Stimulated activated CD8-positive, alpha-beta memory T cell treated with anti-CD3 and anti-CD28 coated beads, Interleukin-15, amount 100 ng/mL, for 4 hours (primary cell): ENCODE measurements at places on chromosomes 5 and 9.

- DNase-seq = no peak
These were observed 230.9 kb upstream of the MSX2 start for GRCh38 chr5:174493530-174493929.

- no peak for DNase-seq
These were observed 210.9 kb downstream of the C9orf152 start for GRCh38 chr9:109996936-109997580.

DNA sequence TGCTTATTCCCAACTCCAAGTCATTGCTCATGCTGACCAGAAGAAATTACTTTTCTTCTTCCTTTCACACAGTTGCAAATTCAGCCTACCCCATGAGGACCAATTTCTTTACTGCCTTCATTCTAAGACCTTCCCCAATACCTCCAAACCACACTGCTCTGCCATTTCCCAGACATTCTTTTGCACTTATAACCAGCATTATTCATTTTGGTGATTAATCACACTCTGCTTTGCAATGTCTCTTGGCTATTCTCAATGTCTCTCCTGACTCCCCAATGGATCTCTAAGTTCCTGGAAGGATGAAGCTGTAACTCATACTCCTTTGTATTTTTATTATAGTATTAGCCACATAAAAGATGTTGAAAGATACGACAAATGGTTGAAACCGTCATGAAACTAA, 105.7 kb upstream of the RANBP3L start:
- DNase-seq = no peak

DNA sequence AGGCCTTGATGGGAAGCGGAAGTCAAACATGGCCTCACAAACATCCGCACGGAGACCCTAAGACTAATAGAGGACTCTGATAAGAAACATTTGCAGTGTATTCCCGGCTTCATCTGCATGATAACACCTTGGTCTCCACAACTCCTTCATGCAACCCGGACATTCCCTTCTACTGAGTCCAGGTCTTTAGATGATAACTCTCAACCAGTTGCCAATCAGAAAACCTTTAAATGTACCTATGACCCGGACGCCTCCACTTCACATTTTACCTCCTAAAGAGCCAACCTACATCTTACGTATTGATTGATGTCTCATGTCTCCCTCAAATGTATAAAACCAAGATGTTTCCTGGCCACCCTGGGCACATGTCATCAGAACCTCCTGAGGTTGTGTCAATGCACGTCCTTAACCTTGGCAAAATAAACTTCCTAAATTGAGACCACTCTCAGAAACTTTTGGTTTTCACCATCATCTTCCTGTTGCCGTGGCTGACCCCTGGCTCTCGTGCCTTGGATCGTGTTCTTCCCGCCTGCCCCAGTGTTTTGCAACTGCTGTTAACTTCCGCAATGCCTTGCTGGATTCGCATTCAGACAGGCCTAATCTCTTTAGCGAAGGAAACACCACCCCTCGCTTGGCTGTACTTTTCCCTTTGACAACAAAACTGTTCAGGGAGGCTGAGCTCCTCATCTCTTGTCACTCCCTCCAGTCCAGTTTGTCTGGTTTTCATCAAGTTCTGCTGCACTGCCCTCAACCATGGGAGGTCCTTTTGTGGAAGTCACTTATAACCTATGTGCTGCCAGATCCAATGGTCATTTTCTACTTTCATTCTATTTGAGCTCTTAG, 1.1 kb upstream of the DAP start:
- DNase-seq = no peak

- no peak for DNase-seq
These were observed 34.0 kb upstream of the SLC28A3 start for GRCh38 chr9:84374516-84374915.

DNA sequence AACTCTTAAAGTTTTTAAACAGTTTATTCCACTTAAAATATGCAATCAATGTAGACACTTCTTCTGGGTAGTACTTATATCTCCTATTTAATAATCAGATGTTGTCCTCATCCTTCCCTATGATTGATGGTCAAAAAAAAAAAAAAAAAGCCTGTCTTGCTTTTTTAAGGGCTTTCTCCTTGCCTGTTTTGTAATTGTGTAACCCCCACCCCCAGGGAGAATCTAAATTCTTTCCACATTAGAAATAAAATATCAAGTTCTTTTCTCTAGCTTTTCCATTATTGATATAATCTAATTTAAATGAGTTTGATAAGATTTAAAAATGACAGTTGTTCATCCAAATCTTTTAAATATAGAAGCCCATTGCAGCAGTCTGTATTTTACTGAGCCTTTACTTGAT, 119.7 kb downstream of the CHSY3 start:
- no peak for DNase-seq

DNA sequence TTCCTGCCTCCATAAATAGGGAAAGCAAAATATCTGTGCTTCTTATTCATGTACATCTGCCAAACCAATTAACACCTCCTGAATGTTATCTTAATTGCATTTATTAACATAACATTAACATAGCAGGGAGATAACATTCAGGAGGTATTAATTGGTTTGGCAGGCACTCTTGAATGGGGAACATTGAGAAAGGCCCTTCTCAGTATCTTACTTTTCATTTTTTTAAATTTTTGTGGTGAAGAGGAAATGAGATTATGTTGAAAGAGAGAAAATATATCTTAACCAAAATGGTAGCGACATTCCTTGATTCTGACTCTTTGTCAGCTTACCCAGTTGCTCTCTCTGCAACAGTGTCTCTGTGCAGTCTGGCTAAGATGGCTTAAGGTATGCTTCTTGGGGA, 100.4 kb upstream of the TLE1 start:
- DNase-seq = no peak

- no peak for DNase-seq
These were observed 44.1 kb downstream of the KCNV2 start for GRCh38 chr9:2761424-2761823.

- DNase-seq = no peak
These were observed 347.5 kb downstream of the SLCO4C1 start for GRCh38 chr5:101948615-101949014.

DNA sequence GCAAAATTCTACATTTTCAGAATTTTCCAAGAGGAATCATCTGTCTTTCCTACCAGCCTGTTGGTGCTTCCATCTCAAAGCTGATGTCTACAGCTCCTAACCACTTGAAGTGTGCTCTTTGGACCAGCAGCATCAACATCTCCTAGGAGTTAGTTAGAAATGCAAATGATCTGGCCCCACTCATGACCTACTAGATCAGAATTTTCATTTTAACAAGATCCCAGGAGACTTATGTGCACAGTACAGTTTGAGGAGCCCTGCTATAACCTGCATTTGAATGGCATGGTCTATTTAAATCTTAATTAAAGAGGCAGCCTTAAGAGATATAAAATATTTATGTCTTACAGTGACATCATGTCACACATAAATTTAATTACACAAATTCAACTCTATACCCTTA, 33.8 kb downstream of the ITK start:
- DNase-seq = no peak

DNA sequence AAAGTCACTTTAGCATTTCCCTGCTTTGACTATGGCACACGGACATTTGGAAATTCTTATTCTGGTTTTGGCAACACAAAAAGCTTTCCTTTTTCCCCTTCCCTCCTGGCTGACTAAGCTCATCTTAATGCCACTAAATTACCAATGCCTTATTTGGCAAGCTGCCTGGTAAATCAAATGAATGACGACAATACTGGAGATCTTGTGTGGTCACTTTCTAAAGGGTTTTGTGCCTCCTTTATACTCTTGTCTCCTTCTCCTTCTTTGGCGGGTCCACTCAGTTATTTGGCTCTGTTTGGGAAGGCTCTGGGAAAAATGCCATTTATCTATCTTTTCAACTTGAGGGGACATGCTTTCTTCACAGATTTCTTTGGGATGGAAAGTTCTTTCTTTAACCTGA, 34.9 kb downstream of the SH3GL2 start:
- DNase-seq = no peak

GRCh38 chr5:6767481-6768063, 54.3 kb downstream of the TENT4A start:
- no peak for DNase-seq

- no peak for DNase-seq
These were observed 187.4 kb downstream of the MAN2A1 start for GRCh38 chr5:109876941-109877669.

GRCh38 chr5:167945542-167946384, 345.7 kb upstream of the WWC1 start:
- no peak for DNase-seq

GRCh38 chr5:140072812-140073211, 29.7 kb upstream of the NRG2 start:
- no peak for DNase-seq
